ENCODE measurements at places on chromosomes 2 and 18.

DNA sequence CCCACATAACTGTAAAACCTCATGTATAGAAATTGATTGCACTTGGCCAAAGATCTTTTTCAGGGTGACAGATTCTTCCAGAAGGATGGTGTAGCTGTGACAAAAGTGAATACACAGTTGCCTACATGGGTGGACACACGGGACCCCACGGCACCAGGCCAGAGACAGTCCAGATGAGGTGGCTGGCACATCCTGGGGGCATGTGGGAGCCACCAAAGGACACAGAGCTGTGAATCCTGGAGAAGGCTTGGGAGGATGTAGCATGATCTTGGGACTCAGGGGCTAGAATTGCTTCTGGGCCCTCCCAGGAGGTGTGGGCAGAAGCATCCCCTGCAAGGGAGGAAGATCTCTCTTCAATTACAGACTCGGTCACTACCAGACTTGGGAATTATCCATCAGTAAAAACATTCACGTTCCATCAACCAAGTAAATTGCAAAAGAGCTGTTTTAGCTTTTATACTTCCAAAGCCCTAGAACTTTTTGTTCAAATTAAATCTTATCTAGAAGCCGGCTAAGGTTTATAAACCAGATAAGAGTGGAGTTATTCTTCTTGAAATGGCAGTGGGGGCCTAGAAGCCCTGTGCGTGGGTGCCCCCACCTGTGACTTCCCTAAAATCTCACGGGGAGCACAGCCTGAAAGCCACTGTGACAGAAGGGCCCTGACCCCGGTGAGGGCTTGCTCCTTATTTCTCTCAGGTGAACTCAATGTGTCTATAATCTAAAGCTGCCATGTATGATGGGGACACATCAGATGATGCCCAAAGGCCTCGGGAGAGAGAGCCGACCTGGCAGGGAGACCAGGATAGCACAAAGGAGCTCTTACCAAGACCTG lies 81.7 kb downstream of the SEPTIN10 start:
- DNase-seq = no peak

DNA sequence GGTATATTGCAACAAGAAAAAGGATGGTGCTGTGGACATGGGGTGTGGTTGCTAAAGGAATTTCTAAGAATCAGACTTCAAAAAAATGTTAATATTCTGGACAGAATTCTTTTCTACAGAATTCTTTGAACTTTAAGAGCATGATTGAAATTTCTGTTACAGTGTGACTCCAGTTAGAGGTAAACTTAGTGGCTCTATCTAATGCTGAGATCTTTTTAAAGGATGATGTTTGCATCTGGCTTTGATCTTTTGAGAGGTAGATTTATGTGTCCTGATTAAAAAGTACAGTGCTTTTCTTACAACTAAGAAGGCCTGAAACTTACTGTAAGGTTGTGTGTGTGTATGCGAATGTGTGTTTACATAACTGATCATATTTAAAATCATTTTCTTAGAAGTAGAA lies 25.4 kb downstream of the NCK2 start:
- DNase-seq = no peak

GRCh38 chr18:22570492-22570891 lies 152.8 kb upstream of the CTAGE1 start:
- DNase-seq = no peak

- no peak for DNase-seq
Observed at GRCh38 chr2:169172914-169173313, 103.6 kb downstream of the DHRS9 start.

DNA sequence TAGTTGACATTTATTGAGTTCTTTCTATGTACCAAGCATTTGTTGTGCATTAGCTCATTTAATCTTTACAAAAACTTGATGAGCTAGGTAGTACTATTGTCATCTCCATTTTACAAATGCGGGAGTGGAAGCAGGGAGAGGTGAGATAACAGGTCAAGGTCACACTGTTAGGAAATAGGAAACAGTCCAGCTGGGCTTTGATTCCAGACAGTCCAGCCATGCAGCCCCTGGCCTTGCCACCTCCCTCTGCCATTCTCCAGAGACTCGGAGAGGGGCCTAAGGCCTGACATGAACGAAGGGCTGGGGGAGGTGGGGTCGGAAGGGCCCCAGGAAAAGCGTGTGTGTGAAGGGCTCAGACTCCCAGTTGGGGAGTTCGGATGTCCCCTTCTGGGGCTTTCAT lies 55.6 kb downstream of the ODC1 start:
- DNase-seq = no peak

DNA sequence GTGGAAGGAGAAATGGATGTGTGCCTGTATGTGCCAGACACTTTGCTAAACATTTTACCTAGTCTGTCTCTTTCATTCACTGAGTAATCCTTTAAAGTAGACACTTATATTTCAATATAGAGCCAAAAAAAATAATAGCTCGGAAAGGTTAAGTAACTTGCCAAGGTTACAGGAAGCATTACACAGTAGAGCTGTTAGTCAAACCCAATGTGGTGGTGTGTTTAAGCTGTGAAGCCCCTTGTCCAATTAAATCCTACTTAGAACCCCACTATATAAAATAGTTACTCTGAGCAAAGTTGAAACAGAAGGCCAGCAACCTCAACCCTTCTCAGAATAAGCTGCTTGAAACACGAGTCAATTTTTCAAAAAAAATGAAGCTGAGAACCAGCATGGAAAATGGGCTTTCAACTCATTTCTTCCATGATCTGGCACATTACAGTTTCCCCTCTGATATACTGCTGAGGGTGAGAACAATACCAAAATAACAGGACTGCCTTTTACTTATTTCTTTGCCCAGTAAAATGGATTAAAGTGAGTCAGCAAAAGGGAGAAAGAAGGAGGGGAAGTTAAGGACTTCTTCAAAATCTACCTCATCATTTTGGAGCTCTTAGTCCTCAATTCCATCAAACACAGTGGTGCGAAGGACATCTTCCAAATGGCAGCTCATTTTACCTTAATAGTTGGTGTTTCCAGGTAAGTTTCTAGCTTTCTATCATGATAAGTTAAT lies 7.9 kb downstream of the RDH14 start:
- no peak for DNase-seq

GRCh38 chr18:13568443-13569392 lies 157.6 kb downstream of the FAM210A start:
- no peak for DNase-seq

DNA sequence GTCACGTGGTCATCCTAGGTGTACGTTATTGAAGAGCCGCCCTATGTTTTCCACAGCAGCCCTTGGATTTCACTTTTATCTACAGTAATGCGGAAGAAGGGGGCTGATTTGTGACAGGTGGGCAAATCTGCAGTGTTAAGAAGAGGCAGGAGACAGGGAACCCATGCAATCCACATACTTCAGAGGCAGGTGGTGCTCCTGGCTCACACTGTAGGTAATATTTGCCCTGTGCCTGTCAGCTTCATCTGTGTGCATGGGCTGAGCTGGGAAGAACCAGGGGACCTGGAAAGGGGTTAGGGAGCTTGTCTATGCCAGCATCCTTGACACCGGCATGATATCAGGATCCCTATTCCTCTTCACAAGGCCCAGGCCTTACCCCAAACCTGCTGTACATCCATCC lies 183.9 kb downstream of the SH3RF3 start:
- DNase-seq = no peak

- no peak for DNase-seq
Observed at GRCh38 chr18:1680108-1680507, 775.4 kb downstream of the ADCYAP1 start.

GRCh38 chr2:61742955-61743354 lies 110.9 kb downstream of the FAM161A start:
- DNase-seq = no peak

DNA sequence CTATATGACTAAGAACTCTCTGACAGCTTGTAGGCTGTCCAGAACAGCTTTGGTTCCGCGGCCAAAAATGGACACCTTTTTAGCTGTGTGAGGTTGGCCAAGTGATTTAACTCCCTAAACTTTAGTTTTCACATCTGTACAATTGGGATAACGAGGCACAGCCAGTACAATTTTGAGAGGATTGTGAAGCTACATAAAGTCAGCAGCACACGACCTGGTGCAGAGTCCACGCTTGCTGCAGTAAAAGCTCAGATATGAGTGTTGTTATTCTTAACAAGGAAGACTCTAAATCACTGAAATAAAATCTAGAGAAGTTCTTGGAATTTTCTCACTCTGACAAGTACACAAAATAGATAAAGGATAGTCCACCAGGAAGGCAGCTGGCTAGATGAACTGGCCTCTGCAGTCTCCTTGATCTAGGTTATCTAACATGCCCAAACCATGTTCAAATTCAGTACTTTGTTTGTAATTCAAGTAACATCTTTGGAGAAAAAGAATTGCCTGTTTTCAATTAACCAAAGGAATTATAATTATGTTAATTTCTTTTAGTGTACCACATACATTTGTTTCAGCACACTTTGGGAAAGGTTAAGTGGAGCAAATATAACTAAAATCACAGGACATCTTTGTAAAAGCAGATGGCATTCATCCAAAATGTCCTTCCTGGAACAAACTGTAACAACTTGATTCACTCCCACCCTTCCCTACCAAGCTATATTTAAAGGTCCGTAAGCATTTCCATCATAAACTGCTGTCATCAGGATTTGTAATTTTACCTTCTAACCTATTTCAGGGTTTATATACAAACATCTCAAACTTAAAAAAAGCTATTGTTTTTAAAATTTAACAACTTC lies 201.7 kb upstream of the STK17B start:
- DNase-seq = no peak

DNA sequence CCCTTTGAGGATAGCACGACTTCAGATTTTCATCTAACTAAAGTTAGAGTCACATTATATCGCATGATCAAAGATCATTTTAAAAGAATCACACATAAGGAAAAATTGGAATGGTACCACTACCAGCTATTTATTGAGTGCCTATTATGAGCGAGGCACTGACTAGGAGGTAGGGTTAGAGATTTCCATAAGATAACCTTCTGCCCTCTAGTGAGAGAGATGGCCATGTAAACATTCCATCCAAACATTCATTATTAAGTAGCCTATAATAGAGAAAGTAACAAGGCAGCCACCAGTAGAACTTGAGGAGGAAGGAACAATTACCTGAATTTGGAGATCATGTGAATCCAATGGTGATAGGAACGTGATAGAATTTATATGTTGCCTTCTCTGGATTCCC lies 25.4 kb upstream of the GLS start:
- no peak for DNase-seq

DNA sequence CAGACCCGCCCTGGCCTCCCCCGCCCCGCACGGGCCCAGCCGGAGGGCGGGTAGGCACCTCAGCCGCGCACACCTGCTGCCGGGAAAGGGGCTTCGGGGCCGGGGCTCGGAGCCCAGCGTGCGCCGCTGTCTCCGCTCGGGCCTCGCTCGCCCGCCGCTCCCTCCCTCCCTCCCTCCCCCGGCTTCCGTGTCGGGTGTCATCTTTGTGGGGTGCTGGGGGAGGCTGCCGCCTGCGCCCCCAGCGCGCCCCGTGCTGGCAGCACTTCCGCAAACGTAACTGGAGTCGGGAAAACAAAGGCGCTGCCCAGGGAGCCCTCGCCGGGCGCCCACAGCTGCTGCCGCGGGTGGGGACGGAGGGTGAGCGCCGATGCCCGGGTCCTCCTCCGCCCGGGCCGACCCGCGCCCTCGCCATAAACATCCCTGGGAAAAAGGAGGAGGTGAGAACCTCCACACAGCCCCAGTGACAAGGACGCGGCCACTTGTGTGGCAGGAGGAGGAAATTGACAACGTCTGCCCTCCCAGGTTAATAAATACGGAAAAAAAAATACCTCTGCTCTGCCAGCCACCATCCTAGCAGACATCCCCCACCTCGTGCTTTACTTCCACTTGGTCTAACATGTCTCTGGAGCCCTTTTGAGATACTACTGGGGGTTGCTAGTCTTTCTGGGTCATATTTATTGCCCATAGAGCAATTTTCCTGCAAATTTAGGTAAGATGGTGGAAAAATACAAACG lies 550 bp downstream of the MFSD6 start:
- DNase-seq = peak; percentile 59

DNA sequence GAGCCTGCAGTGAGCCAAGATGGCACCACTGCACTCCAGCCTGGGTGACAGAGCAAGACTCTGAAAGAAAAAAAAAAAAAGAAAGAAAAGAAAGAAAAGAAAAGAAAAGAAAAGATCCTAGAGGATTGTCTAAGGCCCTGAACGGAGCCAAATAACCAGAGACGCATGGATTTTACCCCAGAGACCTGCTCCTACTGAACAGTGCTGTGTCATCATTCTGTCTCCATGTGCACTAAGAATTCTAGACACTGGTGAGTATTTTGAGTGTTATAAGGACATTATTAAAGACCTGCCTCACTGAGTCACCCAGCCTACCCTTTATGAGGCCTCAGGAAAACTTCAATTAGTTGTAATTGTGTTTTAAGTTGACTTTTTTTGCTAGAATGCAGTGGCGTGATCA lies 61.9 kb upstream of the RIOK3 start:
- no peak for DNase-seq

GRCh38 chr2:26349690-26350089 lies 3.1 kb upstream of the ADGRF3 start:
- no peak for DNase-seq

DNA sequence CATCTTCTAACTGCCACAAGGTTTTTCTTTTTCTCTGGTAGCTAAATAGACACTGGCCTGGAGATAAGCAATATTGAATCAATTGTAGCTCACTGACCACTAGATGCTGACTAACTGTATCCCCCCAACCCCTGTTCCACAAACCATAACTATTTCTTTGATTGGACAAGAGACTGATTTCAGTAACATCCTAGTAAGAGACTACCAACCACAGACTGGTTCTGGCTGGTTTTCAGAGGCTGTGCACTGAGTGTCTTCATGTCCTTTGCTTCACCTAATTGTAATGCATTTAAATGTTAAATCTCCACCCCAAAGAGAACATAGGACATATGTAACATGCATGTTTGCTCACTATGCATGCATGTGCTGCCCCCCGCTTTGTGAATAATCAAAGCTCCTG lies 3.2 kb upstream of the AAK1 start:
- DNase-seq = no peak

DNA sequence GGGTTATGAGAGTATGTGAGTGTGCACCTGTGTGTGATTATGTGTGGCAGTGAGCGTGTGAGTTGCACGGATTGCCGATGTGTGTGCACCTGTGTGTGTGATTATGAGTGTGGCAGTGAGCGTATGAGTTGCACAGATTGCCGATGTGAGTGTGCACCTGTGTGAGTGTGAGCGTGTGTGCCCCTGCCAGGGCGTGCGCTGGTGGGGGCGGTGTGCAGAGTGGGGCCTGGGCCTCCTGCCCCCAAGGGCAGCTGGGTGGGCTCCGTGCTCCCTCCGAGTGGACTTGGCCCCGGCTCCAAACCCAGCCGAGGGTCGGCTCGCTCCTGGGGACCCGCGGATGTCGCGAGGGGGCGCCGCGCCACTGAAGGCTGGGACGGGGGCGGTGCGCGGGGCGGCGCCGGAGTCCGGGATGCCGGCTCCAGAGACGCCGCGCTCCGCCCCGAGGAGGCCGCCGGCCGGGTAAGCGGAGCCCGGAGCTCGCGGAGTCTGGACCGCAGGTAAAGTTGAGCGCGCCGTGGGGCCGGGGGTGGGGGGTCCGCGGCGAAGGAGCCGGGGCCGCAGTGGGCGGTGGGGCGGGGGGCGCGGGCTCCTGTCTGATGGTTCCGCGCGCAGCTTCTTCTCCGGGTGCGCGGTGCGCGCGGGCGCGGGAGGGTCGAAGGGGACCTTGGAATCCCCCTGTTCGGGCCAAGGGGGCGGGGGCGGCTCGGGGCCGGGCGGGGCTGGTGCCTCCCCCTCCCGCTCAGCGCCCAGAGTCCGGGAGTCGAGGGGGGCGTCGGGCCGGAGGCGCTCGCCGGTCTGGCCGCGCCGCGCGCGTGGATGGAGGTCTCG lies at the start of gene KCNG2:
KCNG2 (plus strand) TSS at position 421 of the 828 bp plus-strand sequence. CDS start 65,730 bp downstream, outside the sequence.
- no peak for DNase-seq
